G401 (cell line): ENCODE measurements at places on chromosomes 1 and 21. TPM values are rescaled to one million over a fixed set of nuclear protein-coding genes. Genes with fewer than 3 reads are reported as not detected.

DNA sequence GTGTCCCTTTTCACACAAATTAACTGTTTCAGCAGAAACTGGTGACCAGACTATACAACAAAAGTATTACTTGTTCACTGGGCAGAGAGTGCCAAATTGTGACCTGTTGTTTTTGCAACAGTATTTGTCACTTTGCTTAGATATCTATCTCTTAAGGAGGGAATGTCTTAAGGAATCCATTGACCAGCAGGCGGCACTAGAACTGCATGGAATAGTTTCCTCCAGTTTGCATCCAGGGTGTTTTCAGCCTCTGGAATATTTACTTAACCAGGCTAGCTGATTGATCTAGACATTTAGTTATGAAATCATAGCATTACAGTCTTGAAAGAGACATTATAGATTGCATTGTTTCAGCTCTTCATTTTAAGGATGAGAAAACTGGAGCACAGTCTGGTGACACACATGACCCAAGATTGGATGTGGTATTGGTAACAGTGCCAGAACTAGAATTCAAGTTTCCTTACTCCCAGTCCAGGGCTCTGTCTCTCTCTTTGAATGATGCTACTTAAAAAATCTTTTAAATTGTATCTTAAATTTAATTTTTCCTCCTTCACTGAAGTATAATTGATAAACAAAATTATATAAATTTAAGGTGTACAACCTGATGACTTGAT is 16.9 kb downstream of the RPTN start:
- peak; percentile 21 for DNase-seq

GRCh38 chr1:42006836-42007235 is 88.1 kb upstream of the HIVEP3 start:
- no peak for DNase-seq

The NTMT2 gene
- total RNA-seq, result not detected in 2 replicates

DNA sequence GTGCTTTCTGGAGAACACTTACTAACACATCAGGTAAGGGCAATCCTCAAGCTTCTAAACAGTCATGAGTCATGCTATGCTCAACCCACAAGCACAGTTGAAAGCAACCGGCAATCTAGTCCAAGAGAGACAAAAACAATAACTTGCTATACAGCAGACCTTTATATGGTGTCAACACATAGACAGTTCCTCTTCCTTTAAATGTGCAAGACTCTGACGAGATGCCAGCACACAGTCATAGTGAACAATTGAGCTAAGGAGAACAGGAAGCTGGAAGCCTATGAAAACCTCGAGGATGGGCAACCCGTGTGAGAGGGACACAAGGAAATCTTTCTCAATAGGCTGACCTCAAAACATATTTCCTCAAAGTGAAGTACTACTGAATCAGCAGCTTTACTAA is 5.3 kb downstream of the ADIPOR1 start:
- DNase-seq, result no peak

GRCh38 chr1:88455621-88456256 is 228.3 kb upstream of the PKN2 start:
- DNase-seq, result no peak

The RGS8 gene
- total RNA-seq, result not detected in 2 replicates

The TSPAN2 gene
- total RNA-seq, result not detected in 2 replicates

GRCh38 chr1:48619539-48619938 is 147.5 kb upstream of the SPATA6 start:
- no peak for DNase-seq

DNA sequence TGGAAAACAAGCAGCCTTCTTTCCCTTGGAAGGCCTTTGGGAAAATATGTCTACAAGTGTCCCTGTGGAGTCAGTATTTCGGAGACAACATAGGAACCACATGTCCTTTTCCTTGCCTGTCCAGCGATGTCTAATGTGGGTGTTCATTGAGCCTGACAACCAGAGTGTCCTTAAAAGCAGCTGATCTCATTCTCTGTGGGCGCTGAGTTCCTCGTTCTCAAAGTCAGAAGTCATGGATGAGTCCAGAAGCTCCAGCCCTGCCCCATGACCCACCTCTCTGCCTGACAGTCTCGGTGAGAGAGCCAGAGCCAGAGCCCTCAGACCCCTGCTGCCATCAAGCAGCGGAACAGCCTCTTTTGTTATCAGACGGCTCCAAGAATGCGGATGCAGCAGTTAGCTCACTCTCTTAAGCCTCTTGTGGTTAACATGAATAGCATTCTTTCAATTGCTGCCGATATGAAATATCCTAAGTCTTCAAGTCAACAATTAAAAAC is 329.2 kb downstream of the TGFB2 start:
- DNase-seq, result no peak

GRCh38 chr1:160205242-160206035 is at the start of gene PEA15:
PEA15 (plus strand) TSS chr1:160205384; CDS start chr1:160211545, 6,161 bp downstream.
- peak; percentile 84 for DNase-seq

GRCh38 chr1:62720946-62721554 is 32.9 kb upstream of the DOCK7 start:
- no peak for DNase-seq

The SH2D1B gene
- total RNA-seq, result not detected in 2 replicates

DNA sequence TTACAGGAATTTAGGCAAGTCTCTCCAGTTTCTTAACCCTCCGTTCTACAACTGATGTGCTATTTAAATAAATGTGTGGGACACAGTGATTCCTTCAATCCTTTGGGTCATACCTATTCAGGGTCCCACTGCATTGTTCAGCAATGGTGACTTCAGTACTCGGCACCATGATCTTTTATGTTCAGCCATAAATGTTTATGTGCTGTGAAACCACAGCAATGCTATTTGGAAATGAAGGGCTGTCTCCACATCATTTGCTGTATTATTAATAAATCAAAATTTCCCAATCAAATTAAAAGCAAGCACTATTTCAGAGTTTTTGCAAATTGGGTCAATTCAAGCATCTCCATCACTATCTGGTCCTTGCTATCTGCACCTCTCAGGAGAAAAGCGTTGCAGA is 84.8 kb downstream of the NR5A2 start:
- no peak for DNase-seq

The DNM3 gene
- 8.3 and 13.0 TPM in 2 replicates for total RNA-seq

DNA sequence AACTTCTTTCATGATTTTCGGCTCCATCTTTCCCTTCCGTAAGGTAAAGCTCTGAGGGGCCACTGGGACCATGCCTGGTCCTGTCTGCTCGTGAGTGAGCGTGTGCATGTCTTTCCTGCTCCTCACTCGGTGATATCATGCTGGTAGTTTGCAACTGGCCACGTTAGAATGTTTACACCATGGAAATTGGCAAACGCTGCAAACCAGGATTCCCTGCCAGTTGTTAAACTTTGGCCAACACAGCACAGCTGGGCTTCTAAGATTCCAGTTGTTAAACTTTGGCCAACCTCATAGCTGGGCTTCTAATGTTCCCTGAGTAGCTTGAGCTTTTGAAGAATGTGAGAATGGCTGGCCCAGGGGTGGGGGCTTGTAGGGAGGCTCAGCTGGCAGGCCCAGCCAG is 68.0 kb upstream of the ACTL8 start:
- DNase-seq, result no peak

DNA sequence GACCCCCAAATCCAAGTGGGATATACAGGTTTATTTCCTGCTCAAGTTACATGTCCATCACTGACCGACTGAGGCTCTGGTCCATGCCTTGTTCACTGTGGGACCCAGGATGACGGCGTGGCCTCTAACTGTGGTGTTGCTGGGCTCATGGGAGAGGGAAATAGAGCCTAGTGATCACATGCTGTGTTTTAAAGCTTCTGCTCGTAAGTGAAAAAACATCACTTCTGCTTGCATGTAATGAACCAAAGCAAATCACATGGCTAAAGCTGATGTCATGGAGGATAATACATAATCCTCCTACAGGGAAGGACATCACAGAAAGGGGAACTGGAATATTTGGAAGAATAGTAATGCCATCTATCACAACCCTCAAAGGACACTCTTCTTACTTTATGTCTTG is 107.6 kb downstream of the FASLG start:
- DNase-seq, result no peak

DNA sequence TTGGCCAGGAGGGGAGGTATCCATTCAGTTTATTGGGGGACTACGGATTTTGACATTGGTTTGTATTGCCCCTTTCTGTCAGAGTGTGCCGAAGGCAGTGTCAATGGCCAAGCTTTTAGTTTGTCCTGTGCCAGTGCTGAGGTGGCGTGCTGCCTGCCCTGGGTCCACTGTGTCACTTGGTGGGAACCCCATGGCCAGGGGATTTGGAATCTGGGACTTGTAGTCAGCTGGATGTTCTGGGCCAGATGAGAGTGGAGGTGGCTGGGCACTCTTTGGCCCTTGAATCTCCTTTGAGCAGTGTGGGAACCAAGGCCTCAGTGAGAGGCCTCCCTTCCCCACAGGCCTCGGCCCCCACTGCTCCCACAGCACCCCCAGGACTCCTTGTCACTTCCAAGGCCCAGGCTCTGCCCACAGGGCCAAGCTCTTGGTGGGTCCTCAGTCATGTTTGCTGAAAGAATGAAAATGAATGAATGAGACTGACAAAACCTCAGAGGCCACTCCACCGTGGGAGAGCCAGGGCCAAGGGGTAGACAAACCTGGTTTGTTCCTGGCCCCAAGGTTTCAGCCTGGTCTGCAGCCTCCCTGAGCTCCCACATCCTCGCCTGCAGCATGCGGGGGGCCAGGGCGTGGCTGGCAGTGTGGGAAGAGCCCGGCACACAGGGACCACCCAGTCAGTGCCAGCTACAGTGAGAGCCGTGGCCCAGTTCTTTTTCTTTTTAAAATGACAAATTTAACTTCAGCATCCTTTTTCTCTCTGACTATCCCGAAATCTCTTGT is 412.2 kb downstream of the MATN1 start:
- DNase-seq, result no peak

DNA sequence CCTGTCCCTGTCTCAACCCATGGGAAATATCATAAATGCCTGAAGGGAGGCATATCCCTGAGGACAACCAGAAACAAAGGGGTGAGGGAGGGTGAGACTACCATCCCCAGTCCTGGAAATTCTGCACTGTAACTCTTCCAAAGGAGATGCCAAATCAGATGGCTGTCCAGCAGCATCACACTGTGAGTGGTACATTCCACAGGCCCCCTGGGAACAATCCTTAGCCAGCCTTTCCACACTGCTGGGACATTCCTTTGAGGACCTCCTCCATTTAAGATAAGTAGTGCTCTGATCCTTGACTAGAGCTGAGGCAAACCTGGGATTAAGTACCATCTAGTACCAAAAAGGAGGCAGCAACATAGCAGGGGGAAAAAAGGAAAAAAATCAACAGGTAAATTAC is 10.7 kb downstream of the IVL start:
- DNase-seq, result no peak

The SEC16B gene
- 0.71 TPM in 1 of 2 replicates, not detected in the other for total RNA-seq

GRCh38 chr1:225813214-225813964 is 3.5 kb downstream of the EPHX1 start:
- DNase-seq, result peak; percentile 13

- no peak for DNase-seq
Measured at GRCh38 chr1:111476761-111477309, 3.1 kb downstream of the C1orf162 start.

GRCh38 chr1:76264642-76265041 is 190.1 kb downstream of the ST6GALNAC3 start:
- DNase-seq, result no peak

- no peak for DNase-seq
Measured at GRCh38 chr1:16180291-16180824, 24.5 kb upstream of the EPHA2 start.
